Sigmoid colon (tissue), 7 donors: ENCODE measurements at places on chromosomes 2 and 18. TPM values are rescaled to one million over a fixed set of nuclear protein-coding genes. Genes with fewer than 3 reads are reported as not detected.

GRCh38 chr2:239227661-239228371 lies 173.0 kb downstream of the HDAC4 start:
- peak; percentile 73 for DNase-seq

DNA sequence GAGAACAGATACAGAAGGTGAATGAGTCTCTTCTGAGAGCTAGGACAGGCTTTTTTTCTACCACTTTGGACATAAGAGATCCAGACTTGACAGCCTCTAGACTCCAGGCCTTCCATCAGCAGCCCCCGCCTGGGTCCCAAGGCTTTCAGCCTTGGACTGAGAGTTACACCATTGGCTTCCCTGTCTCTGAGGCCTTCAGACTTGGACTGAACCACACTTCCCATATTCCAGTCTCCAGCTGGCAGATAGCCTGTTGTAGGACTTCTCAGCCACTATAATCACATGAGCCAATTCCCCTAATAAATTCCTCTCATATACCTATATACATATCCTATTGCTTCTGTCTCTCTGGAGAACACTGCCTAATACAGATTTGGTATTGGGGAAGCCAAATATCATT lies 128.2 kb downstream of the MCFD2 start:
- DNase-seq: no peak

The SCN3A gene
- total RNA-seq: 3.6 TPM

DNA sequence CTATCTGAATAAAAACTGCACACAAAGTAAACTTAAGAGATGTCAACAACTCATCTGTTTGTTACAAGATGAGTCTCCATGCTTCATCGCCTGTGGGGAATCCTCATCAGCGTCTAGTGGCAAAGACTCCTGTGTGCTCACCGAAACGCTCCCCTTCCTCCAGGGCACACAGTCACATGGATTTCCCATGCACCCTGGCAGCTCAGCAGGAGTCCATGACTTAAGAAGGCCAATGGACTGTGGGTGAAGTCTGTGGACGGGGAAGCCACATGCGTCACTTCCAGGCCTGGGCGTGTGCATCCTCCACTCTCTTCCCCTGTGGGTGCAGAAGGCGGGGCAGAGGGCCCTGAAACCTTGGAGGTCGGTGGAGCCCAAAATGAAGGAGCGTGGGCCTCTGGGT lies 41.1 kb downstream of the ID2 start:
- no peak for DNase-seq

DNA sequence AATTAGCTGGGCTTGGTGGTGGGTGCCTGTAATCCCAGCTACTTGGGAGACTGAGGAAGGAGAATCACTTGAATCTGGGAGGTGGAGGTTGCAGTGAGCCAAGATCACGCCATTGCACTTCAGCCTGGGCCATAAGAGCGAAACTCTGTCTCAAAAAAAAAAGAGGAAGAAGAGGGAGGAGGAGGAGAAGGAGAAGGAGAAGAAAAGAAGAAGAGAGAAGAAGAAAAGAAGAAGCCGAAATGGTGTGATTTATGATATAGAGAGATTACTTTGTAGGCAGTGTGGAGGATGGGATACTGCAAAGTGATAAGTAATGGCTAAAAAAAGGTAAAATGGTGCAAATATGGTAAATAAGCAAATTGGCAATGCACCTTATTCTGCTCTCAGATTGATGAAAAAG lies 25.1 kb downstream of the THNSL2 start:
- DNase-seq: no peak

- peak; percentile 30 for DNase-seq
These were observed 299.9 kb upstream of the SALL3 start for GRCh38 chr18:78679613-78680260.

GRCh38 chr2:68320118-68320641 lies 431 bp upstream of the CNRIP1 start:
- peak; percentile 73 for DNase-seq

- no peak for DNase-seq
These were observed 53.6 kb upstream of the AFF3 start for GRCh38 chr2:100195942-100196341.

DNA sequence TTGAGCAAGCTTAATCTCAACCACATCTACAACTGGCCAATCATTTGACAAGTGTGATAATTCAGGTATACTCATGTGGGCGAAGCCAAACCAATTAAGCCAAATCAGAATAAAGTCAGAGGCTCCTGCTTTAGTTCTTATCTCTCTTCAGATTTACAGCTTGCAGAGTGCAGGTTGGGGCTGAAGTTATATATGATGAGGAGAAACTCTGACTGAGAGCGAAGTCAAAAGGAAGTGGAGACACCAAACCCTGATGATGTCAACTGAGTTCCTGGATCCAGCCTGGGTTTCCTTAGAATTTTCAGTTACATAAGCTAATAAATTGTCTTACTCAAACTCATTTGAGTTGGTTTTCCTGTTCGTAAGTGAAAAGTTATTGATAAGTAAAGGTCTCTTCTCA lies 73.9 kb downstream of the ASXL2 start:
- no peak for DNase-seq

The GALNT5 gene
- 1.1 TPM for total RNA-seq

The MROH2A gene
- total RNA-seq: not detected

- no peak for DNase-seq
These were observed 607.6 kb downstream of the LRP1B start for GRCh38 chr2:141523199-141523598.
